ENCODE measurements at places on chromosomes 3 and 15. TPM values are rescaled to one million over a fixed set of nuclear protein-coding genes. Genes with fewer than 3 reads are reported as not detected.

Gene LRRC31
- total RNA-seq: not detected

Gene FBXW12
- total RNA-seq: not detected

Gene AP3B2
- 0.63 TPM for total RNA-seq

Gene KNL1
- total RNA-seq: 14.5 TPM

Gene SUMF1
- 79.9 TPM for total RNA-seq

Gene ANKRD34C
- total RNA-seq: not detected

Gene ATP13A4
- total RNA-seq: not detected

Gene PLS1
- 0.13 TPM for total RNA-seq

Gene GOLGA8Q
- not detected for total RNA-seq

Gene RASL12
- not detected for total RNA-seq

Gene CCR3
- total RNA-seq: not detected

DNA sequence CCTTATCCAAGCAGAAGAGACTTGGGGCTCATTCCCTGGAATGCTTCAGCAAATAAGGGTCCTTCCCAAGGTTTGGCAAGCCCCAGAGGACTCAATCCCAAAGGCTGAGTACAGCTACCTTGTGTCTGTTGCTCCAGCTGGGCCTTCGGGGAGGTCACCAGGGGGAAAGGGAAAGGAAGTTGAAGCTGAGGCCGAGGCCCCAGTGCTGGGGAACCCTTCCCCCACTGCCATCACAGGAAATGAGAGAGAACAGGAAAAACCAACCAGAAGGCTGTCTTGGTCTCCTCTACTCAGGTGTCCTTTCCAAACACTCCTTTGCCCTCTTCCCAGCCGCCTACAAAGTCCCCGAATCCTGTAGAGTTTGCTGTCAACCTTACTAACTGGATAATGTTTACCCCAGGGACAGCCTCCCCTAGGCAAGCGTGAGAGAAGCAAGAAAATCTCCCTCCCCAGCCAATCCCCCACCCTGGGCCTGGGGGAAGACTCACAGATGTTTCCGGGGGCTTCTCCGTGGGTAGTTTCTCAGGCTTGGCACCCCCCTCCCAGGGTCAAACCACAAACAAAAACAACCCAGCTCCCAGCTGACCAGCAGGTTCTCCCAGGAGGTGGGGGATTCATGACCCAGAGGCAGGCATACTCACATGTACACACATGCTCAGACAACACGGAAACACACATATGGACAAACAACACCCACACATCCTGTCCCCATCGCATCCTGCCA is 5.5 kb downstream of the CSRNP1 start:
- peak; percentile 49 for DNase-seq

- DNase-seq: peak; percentile 30
Measured at GRCh38 chr3:146469150-146470017, at the start of gene PLSCR2. PLSCR2 (minus strand) TSS chr3:146469561; CDS start chr3:146459904, 9,657 bp downstream.

GRCh38 chr15:33124279-33124678 is 70.2 kb downstream of the FMN1 start:
- DNase-seq: no peak

DNA sequence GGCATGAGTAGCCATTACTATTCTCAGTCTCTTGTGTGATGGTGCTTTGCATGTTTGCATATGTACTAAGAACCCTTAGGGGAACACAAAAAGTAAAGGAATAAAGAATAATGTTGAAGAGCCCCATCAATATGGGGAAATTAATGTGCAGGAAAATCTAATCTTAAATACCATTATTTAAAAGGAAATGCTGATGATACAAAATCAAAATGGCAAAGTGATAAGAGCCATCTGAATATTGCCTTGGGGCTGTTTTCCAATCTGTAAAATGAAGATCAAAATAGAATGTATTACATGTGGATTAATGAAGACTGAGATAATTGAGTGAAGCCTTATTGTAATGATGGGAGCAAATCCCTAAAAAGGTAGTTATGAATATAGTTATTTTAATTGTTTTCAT is 771.4 kb downstream of the GRM7 start:
- DNase-seq: no peak

DNA sequence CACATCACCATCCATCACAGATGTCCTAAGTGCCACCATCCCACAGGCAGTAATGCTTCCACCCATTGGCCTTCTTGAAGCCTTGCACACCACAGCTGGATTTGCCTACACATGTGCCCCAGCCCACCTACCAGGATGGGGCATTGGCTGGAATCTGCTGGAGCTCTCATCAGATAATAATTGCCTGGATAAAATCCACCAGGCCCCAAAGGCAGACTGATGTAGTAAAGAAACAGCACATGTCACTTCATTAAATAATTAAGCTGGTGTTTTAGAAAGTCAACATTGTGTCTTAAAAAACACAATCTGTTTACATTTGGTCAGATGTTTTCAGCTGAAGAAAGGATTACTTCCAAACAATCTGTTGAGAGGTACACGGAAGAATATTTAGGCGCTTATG is 229.5 kb downstream of the ATP8B4 start:
- no peak for DNase-seq

DNA sequence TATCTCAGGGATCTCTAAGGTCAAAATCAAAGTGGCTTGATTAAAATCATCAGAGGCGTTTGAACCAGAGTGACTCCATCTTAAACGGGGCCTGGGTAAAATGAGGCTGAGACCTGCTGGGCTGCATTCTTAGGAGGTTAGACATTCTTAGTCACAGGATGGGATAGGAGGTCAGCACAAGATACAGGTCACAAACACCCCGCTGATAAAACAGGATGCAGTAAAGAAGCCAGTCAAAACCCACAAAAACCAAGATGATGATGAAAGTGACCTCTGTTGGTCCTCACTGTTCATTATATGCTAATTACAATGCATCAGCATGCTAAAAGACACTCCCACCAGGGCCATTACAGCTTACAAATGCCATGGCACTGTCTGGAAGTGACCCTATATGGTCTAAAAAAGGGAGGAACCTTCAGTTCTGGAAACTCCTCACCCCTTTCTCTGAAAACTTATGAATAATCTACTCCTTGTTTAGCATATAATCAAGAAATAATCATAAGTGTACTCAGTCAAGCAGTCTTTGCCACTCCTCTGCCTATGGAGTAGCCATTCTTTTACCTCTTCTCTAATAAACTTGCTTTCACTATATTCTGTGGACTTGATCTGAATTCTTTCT is 143.3 kb upstream of the SLCO3A1 start:
- DNase-seq: no peak

DNA sequence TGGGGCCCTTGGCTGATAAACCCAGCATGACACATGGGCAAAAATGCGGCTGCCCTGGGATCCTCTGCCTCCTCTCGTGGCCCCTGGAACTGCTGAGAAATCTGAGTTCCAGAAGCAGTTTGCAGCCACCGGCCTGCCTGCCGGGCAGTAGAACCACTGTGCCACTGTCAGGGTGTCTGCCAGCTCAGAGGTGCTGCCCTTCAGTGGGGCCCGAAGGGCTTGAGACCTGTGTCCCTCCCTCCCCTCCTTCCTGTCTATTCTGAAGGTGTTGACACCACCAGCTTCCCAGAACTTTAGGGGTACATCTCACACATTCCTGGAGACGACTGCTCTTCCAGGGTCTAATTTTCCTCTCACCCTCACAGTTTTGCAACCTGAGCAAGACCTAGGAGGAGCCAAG is 88.2 kb upstream of the POMGNT2 start:
- DNase-seq: no peak

- no peak for DNase-seq
Measured at GRCh38 chr3:189529889-189530471, 101.2 kb upstream of the TP63 start.

DNA sequence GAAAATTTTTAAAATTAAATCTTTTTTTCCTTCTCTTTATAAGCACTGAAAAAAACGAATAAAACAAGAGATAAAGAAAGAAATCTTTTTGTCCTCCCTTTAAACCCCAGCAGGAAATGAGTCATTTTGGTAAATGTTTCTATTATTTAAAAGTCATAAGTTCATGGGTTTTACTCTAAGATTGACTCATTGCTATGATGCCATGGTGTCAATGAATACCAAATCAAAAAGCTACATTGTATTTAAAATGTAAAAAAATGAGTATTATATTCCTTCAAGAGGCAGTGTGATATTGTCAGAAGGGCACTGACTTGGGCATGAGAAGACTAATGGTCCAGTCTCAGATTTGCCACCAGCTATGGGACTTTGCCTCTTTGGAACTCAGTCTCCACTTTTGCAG is 303.4 kb upstream of the DNAJC19 start:
- peak; percentile 33 for DNase-seq

- peak; percentile 14 for DNase-seq
Measured at GRCh38 chr3:100570811-100571210, 38.6 kb upstream of the ADGRG7 start.

DNA sequence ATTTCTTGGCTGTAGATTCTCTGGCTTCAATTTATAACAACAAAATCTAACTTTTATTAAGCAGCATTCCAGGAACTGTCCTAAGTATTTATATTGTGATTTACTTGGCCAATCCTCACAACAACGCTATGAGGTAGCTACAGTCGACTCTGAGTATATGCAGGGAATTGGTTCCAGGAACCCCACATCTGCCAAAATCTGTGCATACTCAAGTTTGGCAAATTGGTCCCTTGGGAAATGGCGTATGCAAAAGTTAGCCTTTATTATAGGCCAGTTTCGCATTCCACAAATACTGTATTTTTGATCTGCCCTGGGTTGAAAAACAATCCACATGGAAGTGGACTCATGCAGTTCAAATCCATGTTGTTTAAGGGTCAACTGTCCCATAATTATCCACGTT is 53.9 kb downstream of the RAP2B start:
- peak; percentile 29 for DNase-seq

GRCh38 chr3:88003115-88003755 is 55.6 kb downstream of the CGGBP1 start:
- DNase-seq: peak; percentile 66

DNA sequence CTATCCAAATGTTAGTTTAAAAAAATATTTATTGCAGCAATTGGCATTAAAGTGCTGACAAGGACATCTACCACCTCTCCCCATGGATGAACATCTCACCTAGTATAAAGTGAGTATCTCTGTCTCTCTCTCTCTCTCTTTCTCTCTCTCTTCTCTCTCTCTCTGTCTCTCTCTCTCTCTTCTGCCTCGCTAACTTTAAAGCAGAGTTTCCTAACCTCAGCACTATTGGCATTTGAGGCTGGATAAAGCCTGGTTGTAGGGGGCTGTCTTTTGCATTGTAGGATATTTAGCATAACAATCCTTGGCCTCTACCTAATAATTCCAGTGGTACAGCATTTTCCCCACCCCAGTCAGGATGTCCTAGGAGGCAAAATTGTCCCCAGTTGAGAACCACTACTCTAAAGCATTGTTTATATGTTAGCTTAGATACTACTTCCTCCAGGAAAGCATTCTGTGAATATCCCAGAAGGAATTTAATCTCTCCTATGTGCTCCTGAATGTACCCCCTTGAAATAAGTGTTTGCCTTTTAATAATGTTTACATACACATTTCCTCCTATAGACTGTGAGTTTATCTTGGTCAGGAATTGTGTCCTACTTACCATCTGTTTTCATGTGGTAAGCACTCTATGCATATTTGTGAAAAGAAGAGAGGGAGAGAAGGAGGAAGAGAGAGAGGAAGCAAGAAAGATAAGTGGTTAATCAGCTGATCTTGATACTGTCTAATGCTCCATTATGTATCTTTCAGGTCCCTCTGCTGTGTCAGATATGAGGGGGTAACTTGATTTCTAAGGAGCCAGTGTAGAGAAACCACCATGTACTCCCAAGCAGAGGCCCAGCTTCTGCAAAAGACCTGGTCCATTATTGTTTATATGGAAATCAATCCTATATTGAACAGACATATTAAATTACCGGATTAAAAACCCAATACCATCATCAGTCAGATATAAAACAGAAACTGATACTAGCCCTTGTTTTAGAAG is 346.6 kb downstream of the RBMS3 start:
- no peak for DNase-seq

- no peak for DNase-seq
Measured at GRCh38 chr3:23085261-23085660, 117.9 kb upstream of the UBE2E2 start.

- peak; percentile 50 for DNase-seq
Measured at GRCh38 chr3:112685956-112686799, 45.2 kb upstream of the CCDC80 start.

GRCh38 chr15:66287461-66288057 is 5.8 kb upstream of the DIS3L start:
- peak; percentile 66 for DNase-seq

GRCh38 chr3:128504963-128505730 is 12.1 kb upstream of the GATA2 start:
- DNase-seq: no peak

DNA sequence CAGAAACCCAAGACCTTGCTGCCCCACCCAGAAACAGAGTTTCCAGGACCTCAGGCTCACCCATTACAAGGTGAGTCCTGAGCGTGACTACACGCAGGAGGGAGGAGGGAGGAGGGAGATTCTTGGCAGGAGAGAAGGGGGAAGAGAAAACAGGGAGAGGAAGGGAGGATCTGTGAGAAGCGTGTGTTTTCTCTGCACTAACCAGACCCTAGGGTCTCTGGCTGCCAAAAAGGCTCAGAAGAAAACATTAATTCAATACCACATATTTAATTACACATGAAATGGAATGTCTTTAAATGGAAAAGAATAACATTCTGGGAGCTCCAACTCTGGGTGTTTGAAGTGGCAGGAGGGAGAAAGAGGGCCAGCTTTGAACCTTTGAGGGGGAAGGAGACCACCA is 309.0 kb downstream of the NTRK3 start:
- no peak for DNase-seq

DNA sequence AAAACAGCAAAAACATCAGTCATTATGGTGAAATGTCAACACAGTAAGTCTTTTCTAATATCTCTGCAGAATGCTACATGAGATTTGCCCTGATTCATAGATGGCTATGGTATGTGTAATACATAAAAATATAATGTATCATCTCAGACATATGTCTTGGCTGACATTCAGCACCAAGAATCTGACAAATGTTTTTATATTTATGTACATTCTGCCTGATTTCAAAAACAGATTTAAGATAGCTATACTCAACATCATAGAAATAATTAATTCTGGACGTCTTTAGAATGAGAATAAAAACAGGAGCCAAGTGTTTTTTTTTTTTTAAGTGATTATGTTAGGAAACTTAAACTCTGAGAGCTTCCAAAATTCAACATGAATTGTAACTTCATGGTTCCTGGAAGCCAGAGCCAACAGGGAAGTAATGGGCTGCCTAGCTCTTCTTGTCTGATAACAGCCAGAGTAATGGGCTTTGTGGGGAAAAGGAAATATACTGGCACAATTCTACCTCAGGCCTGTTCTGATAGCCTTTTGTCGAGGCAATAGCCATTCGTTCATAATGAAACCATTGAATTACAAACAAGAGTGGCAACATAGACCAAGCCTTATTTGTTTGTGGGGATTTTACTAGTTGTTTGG is 184.4 kb downstream of the VGLL4 start:
- peak; percentile 70 for DNase-seq

DNA sequence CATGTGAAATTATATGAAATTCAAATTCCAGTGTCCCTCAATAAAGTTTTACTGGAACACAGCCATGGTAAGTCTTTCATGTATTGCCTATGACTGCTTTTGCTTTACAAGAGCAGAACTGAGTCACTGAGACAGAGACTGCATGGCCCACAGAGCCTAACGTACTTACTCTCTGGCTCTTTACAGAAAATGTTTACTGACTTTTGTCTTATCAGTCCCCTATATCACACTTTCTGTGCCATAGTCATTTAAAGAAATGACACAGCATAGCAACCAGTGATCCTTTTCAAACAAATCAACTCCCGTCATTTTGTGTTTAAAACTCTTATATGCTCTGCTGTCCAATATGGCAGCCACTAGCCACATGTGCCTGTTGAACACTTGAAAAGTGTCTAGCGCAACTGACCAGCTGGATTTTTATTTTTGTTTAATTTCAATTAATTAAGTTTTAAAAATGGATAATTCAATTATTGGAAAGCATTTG is 129.7 kb upstream of the CDIN1 start:
- peak; percentile 49 for DNase-seq

Measured in GM23248 (cell line).